ENCODE measurements at places on chromosomes 6 and 20.
A peak's percentile ranks its signal among the peaks of the same experiment; 100 is the strongest.

DNA sequence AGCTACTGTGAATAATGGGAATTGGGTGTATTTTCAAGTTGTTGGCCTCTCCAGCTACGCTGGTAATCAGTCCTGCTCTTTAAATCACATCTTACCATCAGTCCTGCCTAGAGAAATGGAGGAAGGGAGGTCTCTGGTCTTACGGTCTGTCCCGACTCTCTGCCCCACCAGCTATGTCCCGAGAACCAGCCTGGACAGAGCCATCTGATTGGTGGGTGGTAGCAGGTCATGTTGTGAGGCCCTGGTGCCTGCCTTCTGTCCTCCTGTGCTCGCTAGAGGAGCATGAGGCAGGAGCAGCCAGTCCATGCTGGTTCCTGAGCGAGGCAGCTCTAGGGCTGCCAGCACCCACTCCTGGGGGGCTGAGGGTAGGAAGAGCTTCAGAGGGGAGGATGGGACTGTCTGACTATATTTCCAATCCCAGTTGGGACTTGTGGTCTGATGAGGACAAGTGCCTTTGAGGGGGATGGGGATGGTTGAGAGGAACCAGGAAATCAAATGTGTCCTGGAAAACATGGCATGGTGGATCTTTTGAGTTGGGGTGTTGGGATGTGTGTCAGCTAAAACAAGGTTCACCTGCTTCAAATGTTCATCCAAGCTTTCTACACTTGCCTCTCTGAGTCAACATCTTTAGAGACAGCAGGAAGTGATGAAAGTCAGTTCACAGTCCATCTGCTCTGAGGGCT lies 33.0 kb downstream of the SYNJ2 start:
- no peak for DNase-seq

DNA sequence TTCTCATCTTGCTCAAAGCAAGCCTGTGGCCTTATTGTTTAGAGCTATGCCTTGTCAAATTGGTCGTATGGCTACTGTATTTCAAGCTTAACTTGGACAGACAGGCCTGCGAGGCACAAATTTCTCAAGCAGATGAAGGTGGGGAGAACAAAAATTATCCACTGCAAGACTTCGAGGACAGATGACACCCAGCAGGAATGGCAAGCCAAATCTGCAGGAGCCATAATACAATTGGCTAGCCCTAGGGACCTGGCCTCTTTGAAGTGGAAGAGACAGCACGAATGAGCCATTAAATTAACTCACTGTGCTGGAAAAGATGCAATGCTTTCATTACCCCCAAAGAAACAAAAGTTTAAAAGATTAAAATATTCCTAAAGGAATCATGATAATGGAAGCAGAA lies 5.0 kb upstream of the BLOC1S5 start:
- no peak for DNase-seq

GRCh38 chr6:133542056-133542821 lies 301.1 kb downstream of the EYA4 start:
- DNase-seq: no peak

- DNase-seq: no peak
Observed at GRCh38 chr6:56640374-56640773, 2.3 kb downstream of the DST start.

- DNase-seq: no peak
Observed at GRCh38 chr20:19715986-19716385, 42.1 kb upstream of the RIN2 start.

- peak; percentile 3 for DNase-seq
Observed at GRCh38 chr6:69758214-69758613, 38.6 kb downstream of the LMBRD1 start.

GRCh38 chr20:22232923-22233322 lies 351.4 kb downstream of the FOXA2 start:
- no peak for DNase-seq

GRCh38 chr20:15374682-15375081 lies 1037.3 kb upstream of the FLRT3 start:
- DNase-seq: no peak

GRCh38 chr6:127180426-127180825 lies 62.0 kb downstream of the RSPO3 start:
- DNase-seq: no peak

- no peak for DNase-seq
Observed at GRCh38 chr20:2618815-2619214, 33.6 kb upstream of the NOP56 start.

GRCh38 chr20:57332105-57333089 lies 2.8 kb downstream of the SPO11 start:
- DNase-seq: no peak

GRCh38 chr6:24916496-24916895 lies 19.3 kb downstream of the RIPOR2 start:
- DNase-seq: no peak

DNA sequence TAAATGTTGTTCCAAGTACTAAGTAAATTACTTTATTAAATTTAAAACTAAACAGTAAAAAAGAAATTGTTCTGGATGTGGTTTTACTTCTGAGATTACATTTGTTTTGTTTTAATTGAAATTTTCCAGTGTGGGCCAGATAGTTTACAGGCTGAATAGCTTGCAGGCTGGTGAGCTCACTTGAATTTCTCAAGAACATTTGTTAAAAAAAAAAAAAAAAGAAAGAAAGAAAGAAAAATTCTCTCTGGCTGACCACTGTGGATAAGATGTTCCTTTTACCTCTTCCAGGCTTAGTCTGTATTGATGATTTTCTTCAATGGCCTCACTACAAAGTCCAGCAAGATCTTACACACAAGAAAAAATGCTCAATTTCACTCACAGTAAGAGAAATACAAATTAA lies 85.4 kb downstream of the PLCG1 start:
- no peak for DNase-seq

DNA sequence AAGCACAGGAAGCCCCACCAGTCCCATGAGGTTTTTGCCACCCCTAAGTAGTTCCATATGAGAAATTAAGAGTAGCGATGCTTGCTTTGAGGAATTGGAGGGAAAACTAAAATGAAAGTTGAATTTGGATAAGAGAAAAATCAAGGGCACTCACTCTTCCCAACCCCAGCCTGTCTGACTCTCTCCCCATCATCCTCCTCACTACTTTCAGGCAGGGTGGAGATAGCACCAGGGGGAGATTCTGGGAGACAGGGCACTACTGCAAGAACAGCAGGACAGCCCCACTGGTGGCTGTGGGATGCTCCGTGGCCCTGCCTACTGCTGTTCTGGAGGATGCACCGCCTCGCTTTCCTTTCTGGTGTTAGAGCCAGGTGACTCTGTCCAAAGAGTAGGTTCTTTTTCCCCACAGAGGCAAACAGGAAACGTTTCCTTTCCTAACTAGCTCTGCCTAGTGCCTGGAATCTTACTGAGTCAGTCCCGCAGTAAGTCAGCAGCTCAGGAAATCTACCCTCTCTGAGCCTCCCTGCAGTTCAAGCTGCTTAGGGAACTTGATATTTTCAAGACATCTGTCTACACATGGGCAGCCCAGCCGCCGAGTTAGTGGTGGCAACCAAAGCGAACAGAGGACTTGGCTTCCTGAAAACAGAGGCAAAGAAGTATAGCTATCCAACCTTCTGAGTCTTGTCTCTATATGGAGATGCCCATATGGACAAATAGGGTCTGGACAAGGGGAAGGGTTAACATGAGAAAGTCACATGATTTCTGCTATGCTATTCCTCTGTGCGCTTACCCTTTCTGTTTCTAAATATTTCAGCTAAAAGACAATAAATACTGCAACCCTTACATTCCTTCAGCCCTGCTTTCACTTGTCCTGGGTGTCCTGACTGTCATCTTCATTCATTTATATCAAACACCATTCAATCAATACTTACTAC lies 11.4 kb downstream of the HLA-E start:
- no peak for DNase-seq

- peak; percentile 69 for DNase-seq
Observed at GRCh38 chr6:53440336-53440945, 91.7 kb upstream of the ELOVL5 start.

DNA sequence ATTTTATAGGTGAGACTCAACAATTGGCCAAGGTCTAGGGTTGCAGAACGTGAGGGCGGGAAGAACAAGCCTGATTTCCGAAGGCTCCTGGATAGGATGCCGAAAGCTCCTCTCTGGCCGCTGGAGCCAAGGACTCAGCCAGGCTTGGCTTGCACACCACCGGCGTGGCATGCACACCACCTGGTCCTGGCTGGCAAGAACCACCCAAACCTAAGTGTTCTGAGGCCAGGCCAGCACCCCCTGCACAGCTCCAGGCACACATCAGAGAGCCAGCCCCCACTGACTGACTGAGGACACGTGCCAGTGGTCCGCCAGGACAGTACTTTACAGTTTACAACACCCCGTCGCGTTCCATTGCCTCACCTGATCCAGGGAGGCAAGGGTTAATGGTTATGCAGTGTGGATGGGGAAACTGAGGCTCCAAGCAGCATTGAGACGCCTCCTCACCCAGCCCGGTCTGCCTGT lies 414 bp downstream of the TGM2 start:
- DNase-seq: no peak

- no peak for DNase-seq
Observed at GRCh38 chr6:15077961-15078360, 167.9 kb upstream of the JARID2 start.

DNA sequence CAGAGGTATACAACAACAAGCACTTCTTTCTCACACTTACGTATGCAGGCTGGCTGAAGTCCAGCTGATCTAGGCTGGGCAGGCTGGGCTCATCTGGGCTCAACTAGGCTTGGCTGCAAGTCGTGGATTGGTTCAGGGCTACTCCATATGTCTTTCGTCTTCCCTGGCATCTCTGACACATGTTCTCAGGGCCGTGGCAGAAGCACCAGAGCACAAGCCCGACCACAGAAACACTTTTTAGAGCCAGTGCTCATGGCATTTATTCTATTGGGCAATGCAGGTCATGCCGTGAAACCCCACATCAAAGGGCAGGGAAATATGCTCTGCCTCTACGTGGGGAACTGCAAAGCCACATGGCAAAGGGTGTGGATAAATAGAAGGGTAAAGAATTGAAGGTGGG lies 93.8 kb downstream of the RIN2 start:
- DNase-seq: no peak

DNA sequence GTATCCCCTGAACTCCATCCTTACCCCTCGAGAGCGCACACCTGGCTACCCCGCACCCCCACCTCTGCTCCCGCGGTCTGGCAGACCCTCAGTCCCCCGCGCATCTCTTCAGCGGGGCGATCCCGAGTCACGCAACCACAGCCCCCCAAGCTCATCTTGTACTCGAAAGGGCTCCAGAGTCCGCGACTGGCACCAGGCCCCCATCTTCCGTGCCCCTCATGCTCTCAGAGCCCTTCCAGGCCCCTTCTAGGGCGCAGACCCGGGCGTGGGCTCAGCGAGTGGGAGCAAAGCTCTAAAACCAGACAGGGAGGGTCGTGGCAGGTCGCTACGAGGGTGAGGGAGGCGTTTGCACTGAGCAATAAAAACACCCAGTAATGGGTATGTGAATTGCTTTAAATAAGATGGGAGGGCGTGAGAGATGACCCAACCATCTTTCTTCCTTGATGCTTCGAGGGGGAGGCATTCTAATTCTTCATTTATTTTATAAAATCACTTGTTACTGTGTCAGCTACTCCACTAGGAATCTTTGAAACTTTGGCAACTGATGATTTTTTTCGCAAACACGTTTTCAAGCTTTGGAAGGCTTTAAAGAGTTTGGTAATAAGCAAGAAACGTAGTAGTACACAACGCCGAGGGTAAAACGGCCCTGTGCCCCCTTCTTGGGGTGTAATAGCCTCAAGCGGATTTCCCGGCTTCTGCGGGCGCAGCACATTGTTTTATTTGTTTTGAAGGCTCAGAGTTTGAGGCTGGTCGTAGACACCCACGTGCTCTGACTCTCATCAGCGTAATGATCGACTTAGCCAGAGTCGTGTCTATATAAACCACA lies 42.6 kb upstream of the SUPT3H start:
- peak; percentile 24 for DNase-seq

GRCh38 chr20:50475681-50476292 lies 34.4 kb upstream of the PTPN1 start:
- no peak for DNase-seq

GRCh38 chr6:21708320-21708580 lies 114.7 kb downstream of the SOX4 start:
- no peak for DNase-seq
